Esophagus muscularis mucosa (tissue), 4 donors: ENCODE measurements at places on chromosomes 2 and 18. TPM values are rescaled to one million over a fixed set of nuclear protein-coding genes. Genes with fewer than 3 reads are reported as not detected.

- no peak for DNase-seq
Observed at GRCh38 chr2:29743516-29743915, 177.9 kb downstream of the ALK start.

GRCh38 chr18:24678626-24679025 lies 218.2 kb downstream of the HRH4 start:
- no peak for DNase-seq

DNA sequence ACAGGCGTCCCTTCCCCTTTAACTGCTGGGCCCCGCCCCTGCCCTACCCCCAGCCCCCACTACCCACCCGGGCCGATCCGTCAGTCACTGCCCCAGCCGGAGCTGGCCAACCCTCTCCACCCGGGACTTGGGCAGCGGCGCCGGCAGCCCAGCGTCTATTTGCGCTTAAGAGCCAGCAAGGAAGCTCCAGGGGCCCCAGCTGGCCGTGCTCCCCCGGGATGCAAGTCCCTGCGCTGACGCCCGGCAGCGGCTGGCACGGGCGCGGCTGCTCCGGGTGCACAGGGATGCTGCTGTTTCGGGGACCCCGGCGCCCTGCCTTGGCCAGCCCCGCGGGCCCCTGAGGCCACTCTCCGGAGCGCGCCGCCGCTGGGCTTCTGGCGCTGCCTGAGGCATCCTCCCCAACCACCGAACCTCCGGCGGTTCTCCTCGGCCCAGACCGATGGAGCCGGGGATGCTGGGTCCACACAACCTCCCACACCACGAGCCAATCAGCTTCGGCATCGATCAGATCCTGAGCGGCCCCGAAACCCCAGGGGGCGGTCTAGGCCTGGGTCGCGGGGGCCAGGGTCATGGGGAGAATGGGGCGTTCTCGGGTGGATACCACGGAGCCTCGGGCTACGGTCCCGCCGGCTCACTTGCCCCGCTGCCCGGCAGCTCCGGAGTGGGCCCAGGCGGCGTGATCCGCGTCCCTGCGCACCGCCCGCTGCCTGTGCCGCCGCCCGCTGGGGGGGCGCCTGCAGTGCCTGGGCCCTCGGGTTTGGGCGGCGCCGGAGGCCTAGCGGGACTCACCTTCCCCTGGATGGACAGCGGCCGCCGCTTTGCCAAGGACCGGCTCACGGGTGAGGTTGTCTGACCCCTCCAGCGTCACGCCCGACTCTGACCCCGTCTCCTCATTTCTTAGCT lies at the start of gene TLX2:
Gene TLX2 (plus strand): TSS at position 83 of the 903 bp plus-strand sequence. CDS start 357 bp downstream, at position 440.
- DNase-seq, result no peak

- no peak for DNase-seq
Observed at GRCh38 chr2:146457221-146457620, 1387.6 kb upstream of the ACVR2A start.

GRCh38 chr2:217410681-217410960 lies 550.8 kb upstream of the TNP1 start:
- peak; percentile 45 for DNase-seq

GRCh38 chr2:178522950-178523595 lies 42.8 kb downstream of the PLEKHA3 start:
- DNase-seq, result peak; percentile 94

- DNase-seq, result no peak
Observed at GRCh38 chr2:107542314-107542740, 284.4 kb upstream of the RGPD4 start.

DNA sequence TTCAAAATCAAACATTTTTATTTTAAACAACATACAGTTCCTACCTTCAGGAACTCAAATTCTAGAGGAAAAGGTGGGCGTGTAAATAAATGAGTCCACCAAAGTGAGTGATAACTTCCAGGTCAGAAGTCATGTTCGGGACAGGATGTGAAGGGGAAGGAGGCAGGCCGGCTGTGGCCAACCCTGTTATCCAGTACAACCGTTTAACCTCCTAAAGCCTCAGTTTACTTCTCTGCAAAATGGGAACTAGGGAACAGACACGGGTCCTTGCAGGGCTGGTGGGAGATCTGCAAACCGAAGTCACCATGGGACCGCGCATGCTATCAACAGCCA lies 373 bp downstream of the EIPR1 start:
- no peak for DNase-seq

DNA sequence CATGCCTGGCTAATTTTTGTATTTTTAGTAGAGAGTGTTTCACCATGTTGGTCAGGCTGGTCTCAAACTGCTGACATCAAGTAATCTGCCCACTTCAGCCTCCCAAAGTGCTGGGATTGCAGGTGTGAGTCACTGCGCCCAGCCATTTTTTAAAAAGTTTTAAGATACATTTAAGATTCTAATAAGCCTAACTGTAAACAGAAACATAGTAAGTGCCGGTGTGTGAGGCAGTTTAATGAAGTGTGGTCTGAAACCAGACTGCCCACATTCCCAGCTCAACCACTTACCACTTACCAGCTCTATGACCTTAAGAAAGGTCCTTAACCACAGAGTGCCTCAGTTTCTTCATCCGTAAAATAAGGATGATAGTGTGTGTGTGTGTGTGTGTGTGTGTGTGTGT lies 42.4 kb downstream of the TMEM237 start:
- no peak for DNase-seq

GRCh38 chr18:37967261-37967660 lies 401.7 kb upstream of the CELF4 start:
- peak; percentile 45 for DNase-seq

GRCh38 chr2:229392196-229392595 lies 121.1 kb upstream of the PID1 start:
- DNase-seq, result no peak

GRCh38 chr2:37323176-37323780 lies 1.4 kb downstream of the PRKD3 start:
- no peak for DNase-seq

DNA sequence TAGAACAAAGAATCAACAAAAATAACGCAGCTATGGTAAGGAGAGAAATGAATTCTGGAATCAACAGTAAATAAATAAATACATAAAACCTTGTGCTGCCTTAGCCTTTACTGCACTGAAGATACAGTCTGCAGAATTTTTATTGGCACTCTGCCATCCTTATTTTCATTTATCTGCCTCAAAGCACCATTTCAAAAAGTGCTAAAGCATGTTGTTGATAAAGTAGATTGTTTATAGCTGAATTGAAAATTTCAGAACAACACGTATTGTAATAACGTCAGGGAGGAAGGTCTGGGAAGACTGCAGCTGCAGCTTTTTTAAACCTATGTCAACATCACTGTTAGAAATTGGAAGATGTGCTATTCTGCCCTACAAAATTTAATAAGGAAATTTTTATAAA lies 787.2 kb downstream of the PLCL1 start:
- DNase-seq, result no peak

- no peak for DNase-seq
Observed at GRCh38 chr2:133498662-133499585, 69.3 kb downstream of the NCKAP5 start.

- no peak for DNase-seq
Observed at GRCh38 chr18:57980573-57981307, 63.3 kb upstream of the NEDD4L start.

DNA sequence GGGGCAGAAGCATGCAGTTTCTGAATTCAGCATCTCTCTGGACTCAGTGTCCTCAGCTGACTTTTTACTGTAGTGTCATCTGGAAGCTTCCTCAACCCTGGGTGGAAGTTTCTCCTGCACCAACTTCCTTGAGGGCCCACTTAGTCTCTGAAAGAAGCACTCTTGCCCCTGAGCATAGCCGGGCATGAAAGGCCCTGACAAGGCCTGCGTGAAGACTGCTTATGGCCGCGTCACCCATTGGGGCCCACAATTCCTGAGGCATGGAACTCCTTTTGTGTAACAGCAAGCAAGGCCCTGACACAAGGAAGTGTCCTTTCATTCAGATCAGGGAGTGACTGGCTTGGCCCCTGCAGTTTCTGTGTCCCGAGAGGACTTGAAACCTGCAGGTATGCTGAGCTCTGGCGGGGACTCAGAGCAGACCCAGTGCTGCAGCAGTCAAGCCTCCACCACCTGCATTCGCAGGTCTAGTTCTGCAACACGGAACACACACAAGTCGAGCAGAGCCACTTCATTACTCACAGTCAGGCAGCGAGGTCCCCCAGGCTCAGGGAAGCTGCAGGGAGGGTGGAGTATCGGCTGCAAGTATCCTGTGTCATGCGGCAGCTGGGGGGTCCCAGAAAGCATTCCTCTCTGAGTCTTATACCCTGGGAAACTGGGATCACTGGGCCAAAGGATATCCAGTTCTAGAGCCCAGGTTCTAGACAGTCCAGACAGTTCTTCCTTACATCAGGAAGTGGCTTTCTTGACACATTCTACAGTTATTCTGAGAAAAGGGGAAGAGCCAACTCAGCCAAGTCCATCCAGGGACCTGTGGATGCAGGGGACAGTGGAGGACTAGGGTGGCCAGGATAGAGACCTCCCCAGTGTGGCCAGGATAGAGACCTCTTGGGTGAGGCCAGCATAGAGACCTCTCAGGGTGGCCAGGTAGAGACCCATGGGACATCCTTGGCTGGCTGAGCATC lies 35.6 kb upstream of the PRLH start:
- no peak for DNase-seq

- DNase-seq, result no peak
Observed at GRCh38 chr2:181977661-181978350, 7.8 kb upstream of the PPP1R1C start.

DNA sequence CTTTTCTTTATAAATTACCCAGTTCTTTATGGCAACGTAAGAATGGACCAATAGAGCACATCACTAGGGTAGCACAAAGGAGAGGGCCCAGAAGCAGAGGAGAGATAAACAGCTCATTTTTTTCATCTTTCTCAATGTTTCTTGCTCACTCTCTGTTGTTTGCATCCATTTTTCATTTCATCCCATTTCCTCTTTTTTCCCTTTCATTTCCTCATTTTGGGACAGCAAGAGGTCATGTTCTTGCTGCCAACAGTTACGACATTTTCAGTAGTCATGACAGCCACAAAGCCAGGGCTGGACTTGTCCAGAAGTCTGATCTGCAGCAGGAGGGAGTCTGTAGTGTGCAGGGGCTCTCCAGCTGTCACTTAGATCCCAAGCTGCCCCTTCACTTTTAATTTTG lies 52.7 kb upstream of the CYP1B1 start:
- DNase-seq, result peak; percentile 94

GRCh38 chr18:32368991-32369390 lies 101.7 kb downstream of the GAREM1 start:
- DNase-seq, result no peak

- DNase-seq, result no peak
Observed at GRCh38 chr18:72830109-72830508, 37.7 kb downstream of the NETO1 start.

- DNase-seq, result no peak
Observed at GRCh38 chr18:22933966-22934423, 867 bp downstream of the RBBP8 start.

ING5 gene
- 43.8 TPM for total RNA-seq

TUBA3E gene
- total RNA-seq, result not detected

TMEM198 gene
- 4.6 TPM for total RNA-seq

VIT gene
- 17.0 TPM for total RNA-seq

UPP2 gene
- not detected for total RNA-seq

PPM1B gene
- 61.4 TPM for total RNA-seq

IL36A gene
- total RNA-seq, result not detected

MEP1B gene
- not detected for total RNA-seq

PAIP2B gene
- total RNA-seq, result 16.9 TPM

ATIC gene
- total RNA-seq, result 50.8 TPM

IFIH1 gene
- 12.9 TPM for total RNA-seq
